T-helper 17 cell (primary cell): ENCODE measurements at places on chromosomes 16 and 17. TPM values are rescaled to one million over a fixed set of nuclear protein-coding genes. Genes with fewer than 3 reads are reported as not detected.

FNDC8 gene
- total RNA-seq = not detected

E2F4 gene
- total RNA-seq = 75.1 TPM

CRYM gene
- 0.94 TPM for total RNA-seq

SCARF1 gene
- total RNA-seq = 1.6 TPM

HSD17B1 gene
- total RNA-seq = 1.2 TPM

NECAB2 gene
- total RNA-seq = not detected

TNP2 gene
- total RNA-seq = not detected
